ENCODE measurements at places on chromosomes 7 and 10.

GRCh38 chr10:74640134-74640921 is 186.1 kb upstream of the KAT6B start:
- DNase-seq, result no peak

- DNase-seq, result no peak
Measured at GRCh38 chr10:127417686-127418401, 131.3 kb upstream of the NPS start.

- no peak for DNase-seq
Measured at GRCh38 chr7:157193274-157193673, 54.5 kb downstream of the UBE3C start.

GRCh38 chr7:106369816-106370215 is 85.0 kb upstream of the NAMPT start:
- DNase-seq, result no peak

DNA sequence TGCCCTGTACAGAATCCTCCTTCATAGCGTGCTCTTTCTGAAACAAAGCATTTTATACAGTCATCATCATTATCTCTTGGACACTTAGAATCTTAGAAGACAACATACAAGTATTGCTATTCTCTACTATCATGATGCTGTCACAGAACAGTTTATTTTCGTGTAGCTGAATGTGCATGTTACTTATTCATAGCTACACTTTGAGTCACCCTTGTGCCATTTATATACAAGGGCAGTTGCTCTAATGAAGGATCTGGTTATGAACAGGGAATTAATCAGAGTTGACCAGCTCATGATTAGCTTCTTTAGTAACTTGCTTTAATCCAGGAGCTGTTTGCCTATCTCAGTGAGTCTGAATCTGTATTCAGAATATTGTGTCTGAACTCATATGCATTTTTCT is 11.2 kb downstream of the CASP2 start:
- no peak for DNase-seq

- no peak for DNase-seq
Measured at GRCh38 chr10:53598914-53599313, 826.3 kb upstream of the MBL2 start.

- no peak for DNase-seq
Measured at GRCh38 chr7:131106681-131107336, 220.9 kb upstream of the MKLN1 start.

GRCh38 chr10:62433181-62433692 is 59.1 kb downstream of the ZNF365 start:
- DNase-seq, result no peak

- DNase-seq, result no peak
Measured at GRCh38 chr10:79258894-79259293, 88.4 kb upstream of the PPIF start.

- DNase-seq, result no peak
Measured at GRCh38 chr10:19848226-19848985, 32.2 kb downstream of the PLXDC2 start.

DNA sequence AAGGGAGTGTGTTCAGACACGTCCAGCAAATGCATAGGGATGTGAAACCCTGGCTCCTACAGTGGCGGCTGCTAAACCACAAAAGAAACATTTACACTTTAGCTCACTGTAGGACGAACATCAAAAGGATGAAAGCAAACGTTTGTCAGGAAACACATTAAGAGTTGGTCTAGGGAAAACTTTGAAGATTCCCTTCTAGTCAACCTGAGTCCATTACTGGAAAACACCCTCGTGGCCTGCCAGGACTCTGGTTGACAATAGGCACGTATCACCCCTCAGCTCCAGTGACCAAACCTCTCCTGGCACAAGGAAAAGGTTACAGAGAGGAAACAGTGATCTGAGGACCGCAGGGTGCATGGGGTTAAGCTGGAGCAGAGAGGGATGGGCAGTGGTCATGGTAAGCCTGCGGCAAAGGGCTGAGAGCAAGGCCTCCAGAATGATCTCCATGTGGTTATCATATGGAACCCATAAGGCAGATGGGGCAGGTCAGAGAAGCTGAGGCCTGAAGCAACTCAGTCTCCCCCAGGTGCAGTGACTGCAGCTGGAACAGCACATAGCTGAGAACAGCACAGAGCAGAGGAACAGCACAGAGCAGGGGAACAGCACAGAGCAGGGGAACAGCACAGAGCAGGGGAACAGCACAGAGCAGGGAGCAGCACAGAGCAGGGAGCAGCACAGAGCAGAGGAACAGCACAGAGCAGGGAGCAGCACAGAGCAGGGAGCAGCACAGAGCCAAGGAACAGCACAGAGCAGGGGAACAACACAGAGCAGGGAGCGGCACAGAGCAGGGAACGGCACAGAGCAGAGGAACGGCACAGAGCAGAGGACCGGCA is 49.9 kb downstream of the CHST15 start:
- DNase-seq, result no peak

DNA sequence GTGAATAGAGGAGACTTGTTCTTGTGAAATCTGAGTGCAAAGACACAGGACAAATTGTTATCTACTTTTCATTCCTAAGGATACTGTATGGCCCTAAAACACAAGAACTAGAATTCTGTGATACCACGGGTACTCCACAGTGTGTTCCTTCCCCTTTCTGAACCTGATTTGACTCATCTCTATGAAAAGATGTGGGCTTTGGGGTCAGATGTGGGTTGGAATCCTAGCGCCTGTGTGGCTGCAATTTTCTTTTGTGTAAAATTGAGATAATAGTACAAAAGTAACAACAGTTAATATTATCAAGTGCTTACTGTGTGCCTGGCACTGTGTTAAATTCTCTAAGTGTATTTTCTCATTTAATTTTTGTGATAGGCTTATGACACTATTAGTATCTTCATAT is 8.1 kb downstream of the SRGN start:
- no peak for DNase-seq

DNA sequence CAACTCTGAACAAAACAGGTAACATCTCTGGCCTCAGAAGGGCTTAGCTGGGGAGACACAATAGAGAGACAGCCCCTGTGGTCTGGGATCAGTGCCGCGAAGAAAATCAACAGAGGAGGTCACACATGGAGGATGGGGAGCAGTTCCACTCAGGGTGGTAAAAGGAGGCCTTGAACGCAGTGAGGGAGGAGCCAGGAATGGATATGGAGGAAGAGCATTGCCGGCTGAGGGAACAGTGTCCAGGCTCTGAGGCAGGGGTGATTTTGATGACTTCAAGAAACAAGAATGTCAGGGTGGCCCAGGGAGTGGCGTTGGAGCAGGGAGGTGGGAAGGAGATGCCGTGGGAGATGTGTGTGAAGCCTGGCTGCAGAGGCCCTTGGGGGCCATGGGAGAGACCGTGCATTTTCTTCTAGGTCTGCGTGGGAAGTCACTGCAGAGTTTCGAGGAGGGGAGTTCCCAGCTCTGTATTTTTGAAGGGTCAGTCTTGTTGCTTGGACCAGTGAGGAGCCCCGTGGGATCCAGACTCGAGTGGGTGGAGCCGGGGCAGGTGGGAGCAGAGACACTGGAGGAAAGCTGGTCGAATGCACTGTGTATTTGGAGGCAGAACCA is 35.7 kb upstream of the SH2D4B start:
- DNase-seq, result no peak

- DNase-seq, result no peak
Measured at GRCh38 chr10:63929831-63930467, 408.7 kb downstream of the REEP3 start.

- no peak for DNase-seq
Measured at GRCh38 chr10:43778571-43778970, 129.9 kb upstream of the ZNF32 start.

DNA sequence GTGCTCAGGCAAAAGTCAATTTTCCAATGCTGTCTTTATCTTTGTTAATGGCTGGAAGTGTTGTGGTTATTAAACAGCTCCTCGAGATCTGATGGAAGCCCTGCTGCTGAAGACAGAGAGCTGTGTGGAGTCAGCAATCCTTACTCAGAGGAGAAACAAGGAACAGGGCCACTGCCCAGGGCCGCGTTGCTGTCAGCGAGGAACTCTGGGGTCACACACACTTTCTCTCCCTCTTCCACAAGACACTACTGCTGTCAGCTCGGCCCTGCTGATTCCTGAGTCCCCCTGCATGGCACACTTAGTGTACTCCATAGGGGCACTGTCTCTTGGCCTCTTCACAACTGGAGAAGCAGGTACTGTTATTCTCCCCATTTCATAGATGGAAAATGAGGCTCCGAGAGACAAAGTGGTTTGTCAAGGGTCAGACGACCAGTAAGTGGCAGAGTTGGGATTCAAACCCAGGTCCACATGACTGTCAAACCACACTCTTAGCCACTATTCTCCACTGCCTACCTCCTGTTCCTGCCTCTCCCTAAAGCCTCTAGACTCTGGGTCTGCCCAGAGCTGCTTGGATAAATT is 29.3 kb upstream of the PDCD4 start:
- DNase-seq, result no peak

- no peak for DNase-seq
Measured at GRCh38 chr10:1174022-1174421, 117.8 kb downstream of the WDR37 start.

DNA sequence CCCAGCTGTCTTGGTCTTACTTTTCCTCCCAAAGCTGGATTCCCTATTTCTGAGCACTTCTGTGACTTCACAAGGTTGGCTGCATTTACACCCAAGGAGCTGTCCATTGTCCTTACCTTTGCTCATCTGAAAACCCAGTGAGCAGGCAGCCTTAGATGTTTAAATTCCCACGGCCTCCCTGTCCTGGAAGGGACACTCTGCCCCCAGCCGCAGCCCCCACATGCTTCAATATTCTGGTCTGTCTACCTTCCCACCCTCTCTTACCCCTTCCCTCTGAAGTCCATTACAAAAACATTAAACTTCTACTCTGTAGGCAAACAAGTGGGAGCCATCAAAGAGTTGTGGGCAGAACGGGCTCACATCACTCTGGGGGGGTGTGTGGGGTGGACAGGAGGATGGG is 73.8 kb upstream of the EFCAB10 start:
- DNase-seq, result no peak

- DNase-seq, result no peak
Measured at GRCh38 chr10:33214174-33214573, 120.3 kb downstream of the NRP1 start.

DNA sequence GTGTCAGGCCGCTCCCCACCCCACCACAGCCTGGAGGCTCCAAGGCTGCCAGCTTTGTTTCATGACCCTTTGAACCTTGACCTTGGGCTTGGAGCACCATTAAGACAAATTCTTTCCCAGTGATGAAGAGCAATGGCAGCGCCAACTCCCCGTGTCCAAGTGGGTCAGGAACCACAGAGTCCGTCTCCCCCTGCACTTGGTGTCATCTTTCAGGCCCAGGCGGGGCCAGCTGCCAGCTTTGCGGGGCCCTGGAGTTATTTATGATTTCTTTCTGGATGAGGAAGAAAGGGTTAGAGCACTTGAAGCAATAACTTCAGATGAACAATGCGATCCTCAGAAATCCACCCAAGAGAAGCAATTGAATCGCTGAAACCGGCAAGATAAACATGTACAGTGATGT is 110.8 kb downstream of the MYL10 start:
- DNase-seq, result no peak

GRCh38 chr7:138948403-138948802 is 32.8 kb downstream of the KIAA1549 start:
- DNase-seq, result no peak

- no peak for DNase-seq
Measured at GRCh38 chr10:46020344-46020657, 10.1 kb downstream of the NCOA4 start.

GRCh38 chr10:84590327-84591193 is 262.2 kb downstream of the CCSER2 start:
- no peak for DNase-seq

- no peak for DNase-seq
Measured at GRCh38 chr10:17607603-17608332, 9.4 kb downstream of the HACD1 start.

- no peak for DNase-seq
Measured at GRCh38 chr7:129143724-129144094, 798 bp upstream of the TSPAN33 start.

- no peak for DNase-seq
Measured at GRCh38 chr7:141072548-141073172, 1.2 kb upstream of the TMEM178B start.

GRCh38 chr10:126903656-126904360 is 1.4 kb upstream of the DOCK1 start:
- no peak for DNase-seq

- no peak for DNase-seq
Measured at GRCh38 chr7:100465702-100466311, 1.7 kb upstream of the SPACDR start.

Data from stimulated activated CD4-positive, alpha-beta T cell treated with anti-CD3 and anti-CD28 coated beads, Interleukin-1b, Interleukin-23, amount 100 ng/mL, for 1 hour (primary cell).